Kidney glomerular epithelial cell (primary cell): ENCODE measurements at places on chromosomes 3 and 15.

DNA sequence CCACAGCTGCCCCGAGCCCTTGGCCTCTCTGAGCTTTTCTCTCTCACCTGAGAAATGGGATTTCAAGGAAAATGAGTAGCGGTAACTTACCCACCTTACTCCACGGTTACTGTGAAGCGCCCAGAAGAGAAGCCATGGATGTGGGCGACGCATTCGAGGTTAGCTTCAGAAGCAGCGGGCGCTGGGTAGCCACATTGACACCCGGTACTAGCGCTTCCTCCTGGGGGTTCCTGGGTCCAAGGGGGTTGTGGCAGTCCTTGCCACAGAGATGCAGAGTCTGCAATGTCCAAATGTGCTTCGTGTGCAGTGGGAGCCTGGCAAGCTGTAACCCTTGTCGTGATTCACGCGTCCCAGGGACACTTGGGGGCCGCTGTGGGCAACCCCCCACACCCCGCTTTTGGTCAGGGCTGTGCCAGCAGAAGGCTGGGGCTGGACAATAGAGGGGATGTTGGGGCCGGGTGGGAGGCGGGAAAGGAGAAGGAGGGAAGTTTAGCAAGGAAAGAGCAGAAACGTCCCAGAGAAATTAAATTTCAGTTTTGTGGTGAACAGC is 41.4 kb upstream of the FURIN start:
- no peak for DNase-seq

GRCh38 chr15:69072906-69073305 is 58.4 kb downstream of the NOX5 start:
- no peak for DNase-seq

GRCh38 chr3:11197484-11197883 is 43.2 kb downstream of the HRH1 start:
- no peak for DNase-seq

DNA sequence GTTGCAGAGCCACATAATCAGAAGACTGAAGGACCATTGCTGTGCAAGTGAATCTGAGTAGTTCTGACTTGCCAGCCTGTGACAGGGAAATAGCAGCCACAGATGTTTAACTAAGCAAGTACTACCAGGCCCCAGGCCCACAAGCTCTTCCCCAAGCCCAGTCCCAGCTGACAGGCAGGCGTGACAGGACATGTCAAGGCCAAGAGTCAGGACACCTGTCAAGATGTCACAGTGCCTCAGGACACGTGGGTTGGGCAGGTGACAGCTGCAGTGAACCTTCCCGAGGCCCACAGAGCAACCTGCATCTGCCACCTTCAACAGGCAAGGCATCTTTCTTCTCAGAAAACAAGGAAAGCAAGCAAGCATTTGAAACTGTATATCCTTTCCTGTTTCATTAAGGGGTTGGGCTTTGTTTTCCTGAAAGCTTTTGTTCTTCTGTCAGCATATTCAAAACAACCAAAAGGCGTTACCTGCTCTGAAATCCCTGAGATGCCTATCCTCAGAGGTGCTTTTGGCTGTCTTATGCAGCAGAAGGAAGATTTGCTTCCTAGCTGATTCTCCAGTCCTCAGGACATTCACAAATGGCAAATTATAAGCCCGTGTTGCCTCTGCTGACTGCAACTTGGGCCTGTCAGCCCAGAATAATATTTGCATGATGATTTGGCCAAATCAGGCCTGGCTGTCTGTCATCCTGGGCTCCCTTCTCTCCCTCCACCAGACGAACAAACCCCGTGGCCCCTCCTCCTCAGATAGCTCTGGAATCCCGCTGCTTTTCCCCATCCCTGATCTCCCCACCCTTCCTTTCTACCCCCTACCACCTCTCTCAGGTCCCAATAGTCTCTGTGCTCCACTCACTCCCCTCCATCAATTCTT is 171.8 kb upstream of the WNT5A start:
- DNase-seq: no peak

DNA sequence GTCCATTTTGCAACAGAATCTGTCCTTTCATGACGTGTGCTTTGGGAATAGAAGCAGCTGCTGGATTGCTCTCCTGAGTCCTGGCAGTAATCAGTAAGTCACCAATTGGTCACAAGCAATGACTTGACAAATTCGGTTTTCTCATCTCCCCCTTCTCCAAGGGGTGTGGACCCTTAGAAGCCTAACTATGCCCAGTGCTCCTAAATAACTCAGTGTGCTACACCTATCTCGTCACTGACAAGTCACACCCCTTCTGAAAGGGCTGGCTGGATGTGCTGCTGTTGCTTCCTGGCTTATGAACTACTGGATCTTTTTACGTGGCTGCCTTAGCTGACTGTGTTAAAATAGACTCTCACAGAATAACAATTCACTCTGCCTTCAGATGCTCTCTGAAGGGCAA is 1351.5 kb downstream of the ZPLD1 start:
- no peak for DNase-seq

DNA sequence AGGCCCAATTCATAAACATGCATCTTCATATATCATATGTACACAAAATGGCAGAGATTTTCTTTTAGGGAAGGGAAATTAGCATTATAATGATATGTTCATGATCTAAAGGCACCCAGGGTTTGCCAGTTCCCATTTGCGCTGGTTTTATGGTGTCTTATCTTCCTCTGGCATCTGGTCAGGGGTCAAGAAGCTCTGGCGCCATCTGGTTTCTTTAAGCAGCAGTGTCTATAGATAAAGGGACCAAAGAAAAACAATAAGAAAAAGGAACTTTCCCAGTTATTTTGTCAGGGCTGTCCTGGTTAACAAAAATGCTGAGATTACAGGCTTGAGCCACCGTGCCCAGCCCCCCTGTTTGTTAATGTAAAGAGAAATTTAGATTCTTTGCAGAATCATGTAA is 3.3 kb upstream of the DCP1A start:
- no peak for DNase-seq

DNA sequence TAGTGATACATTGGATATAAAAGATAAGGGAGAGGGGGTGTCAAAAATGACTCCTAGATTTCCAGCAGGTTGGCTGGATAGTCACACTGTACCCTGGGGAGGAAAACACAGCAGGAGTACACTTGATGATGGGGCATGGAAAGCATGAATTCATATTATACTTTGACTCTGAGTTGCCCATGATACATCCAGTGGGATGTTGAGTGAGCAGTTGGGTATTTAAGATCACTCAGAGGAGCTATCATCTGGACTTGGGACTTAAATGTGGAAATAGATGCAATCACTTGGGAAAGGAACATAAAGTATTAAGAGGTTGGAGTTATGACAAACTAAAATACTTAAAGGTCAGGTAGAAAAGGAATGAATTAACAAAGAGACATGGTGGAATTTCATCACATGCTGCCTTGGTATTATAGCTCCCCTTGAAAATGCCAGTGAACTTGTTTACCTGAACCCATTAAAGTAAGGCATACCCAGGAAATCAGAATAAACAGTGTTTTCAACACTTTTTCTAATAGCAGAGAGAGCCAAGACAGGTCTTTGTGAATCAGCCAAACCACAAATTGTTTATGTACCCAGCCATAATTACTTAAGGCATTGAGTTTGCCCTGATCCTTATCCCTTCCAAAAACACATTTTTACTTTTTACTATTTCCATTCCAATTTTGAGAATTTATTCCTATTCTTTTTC is 49.9 kb upstream of the ABI3BP start:
- DNase-seq: no peak

- DNase-seq: no peak
Measured at GRCh38 chr3:63986831-63987230, 36.5 kb downstream of the PSMD6 start.

- no peak for DNase-seq
Measured at GRCh38 chr3:193693774-193694173, 100.8 kb downstream of the OPA1 start.

- DNase-seq: no peak
Measured at GRCh38 chr3:62414786-62415185, 41.4 kb upstream of the FEZF2 start.

DNA sequence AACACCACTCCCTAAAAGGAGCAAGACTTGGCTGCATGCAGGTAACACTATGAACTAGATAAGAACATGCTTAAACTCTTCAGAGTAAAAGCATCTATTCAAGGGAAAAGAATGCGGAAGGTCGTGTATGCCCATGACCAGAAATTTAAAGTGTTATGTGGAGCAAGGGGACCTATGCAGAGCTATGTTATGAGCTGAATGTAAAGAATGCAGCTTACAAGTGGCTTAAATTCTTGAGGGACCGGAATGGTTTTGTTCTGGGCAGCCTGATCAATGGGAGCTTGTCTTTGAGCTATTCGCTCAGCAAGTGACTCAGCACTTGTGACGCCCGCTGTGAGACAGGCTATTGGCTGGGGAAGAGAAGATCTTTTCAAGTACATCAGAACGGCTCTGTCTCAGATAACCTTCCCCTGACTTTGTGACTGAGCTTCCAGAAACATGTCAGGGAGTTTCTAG is 367.5 kb upstream of the THBS1 start:
- no peak for DNase-seq

GRCh38 chr15:91801836-91802534 is 51.5 kb upstream of the SLCO3A1 start:
- no peak for DNase-seq

DNA sequence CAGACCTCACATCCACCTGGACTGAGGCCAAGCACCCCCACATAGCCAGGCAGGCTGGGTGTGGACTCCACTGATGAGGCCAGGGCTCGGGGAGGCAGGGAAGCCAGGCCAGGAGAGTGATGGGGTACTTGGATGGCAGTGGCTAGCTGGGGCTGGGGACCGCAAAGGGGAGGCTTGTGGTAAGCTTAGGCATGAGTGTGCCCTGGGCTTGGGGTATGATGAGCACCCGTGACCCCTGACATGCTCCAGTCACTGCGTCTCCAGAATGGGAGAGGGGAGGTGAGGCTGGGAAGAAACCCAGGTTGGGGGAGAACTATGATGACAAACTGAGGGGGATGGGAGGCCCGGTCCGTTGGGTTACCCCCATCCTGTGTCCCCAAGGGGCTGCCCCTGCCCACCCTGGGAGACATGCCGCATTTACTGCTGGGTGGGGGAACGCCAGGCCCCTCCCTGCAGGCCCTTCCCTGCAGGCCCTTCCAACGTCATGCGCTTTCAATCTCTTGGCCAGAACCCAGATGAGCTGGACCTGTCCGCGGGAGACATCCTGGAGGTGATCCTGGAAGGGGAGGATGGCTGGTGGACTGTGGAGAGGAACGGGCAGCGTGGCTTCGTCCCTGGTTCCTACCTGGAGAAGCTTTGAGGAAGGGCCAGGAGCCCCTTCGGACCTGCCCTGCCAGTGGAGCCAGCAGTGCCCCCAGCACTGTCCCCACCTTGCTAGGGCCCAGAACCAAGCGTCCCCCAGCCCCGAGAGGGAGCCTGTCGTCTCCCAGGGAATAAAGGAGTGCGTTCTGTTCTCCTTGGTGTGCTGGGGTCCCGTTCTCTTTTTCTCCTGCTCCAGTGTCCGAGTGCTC is 34.1 kb downstream of the TSPAN3 start:
- no peak for DNase-seq

DNA sequence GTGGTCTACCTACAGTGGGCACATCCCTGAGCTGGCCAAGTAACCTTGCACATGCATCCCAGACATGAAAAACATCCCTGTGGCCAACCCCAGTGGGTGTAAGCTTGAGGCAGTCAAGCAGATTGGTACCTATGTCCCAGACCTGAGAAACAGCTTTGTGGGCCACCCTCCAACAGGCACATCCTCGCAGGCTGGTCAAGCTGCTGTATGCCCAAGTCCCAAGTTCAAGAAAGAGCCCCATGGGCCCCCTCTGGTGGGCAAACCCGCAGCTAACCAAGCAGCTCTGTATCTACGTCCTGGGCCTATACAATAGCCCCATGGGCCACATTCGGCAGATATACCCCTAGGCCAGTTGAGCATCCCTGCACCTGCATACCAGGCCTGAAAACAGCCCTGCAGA is 186.3 kb upstream of the GPR149 start:
- DNase-seq: no peak

DNA sequence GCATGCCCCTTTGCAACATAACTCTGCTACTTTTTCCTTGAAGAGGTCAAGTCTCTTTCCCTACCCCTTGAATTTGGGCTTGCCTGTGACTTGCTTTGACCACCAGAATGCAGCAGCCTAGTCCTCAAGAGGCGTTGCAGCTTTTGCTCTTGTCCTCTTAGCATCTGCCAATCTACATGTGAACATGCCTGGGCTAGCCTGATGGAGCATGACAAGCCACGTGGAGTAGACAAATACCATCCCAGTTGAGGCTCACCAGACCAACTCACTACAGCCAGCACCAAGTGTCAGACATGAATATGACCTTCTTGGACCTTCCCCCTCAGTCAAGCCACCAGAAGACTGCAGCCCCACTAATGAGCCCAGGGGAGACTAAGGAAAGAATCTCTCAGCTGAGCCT is 32.9 kb downstream of the AMOTL2 start:
- no peak for DNase-seq

DNA sequence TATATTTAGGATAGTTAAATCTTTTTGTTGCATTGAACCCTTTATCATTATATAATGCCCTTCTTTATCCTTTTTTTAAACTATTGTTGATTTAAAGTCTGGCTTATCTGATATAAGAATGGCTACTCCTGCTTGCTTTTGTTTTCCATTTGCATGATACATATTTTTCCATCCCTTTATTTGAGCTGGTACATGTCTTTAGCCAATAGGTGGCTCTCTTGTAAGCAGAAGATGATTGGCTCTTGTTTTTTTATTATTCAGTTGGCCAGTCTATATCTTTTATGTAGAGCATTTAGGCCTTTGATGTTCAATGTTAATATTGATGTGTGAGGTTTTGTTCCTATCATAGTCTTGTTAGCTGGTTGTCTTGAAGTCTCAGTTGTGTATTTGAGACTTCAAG is 99.5 kb upstream of the MCTP2 start:
- DNase-seq: no peak

- no peak for DNase-seq
Measured at GRCh38 chr15:23764716-23765115, 77.6 kb upstream of the NDN start.

DNA sequence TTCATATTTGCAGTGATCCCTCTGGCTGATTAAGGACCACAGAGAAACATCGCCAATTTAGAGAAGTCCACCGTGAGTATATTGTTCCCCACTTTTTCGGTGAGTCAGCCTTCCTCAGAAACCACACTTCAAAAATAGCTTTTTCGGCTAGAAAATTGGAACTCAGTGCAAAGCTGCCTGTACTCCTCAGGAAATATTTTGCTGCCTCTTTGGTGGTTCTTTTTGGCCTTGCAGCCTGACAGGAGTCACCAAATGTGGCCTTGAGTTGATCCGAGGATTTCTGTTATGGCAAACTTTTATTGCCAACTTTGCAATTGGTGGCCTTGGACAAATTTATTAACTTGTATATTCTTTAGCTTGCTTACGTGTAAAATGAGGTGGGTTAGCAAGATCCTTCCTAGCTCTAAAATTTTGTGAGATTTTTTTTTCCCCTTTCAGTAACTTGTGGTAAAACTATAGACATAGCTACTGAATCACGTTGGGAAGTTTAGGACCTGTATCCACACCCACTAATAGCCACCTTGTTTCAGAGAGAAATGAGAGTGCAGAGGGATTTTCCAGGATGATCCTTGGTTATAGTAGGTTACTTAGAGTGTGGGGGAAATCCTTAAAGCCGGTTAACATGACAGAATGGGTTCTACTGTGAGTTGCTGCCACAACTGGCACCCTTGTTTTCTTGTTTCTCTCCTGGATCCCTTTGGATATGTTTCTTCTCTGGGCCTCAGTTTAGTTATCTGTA is 9.9 kb downstream of the ARL6IP5 start:
- no peak for DNase-seq

GRCh38 chr3:177800561-177800960 is 603.3 kb upstream of the TBL1XR1 start:
- no peak for DNase-seq
